ENCODE measurements at places on chromosomes 6 and 20.

- no peak for DNase-seq
Observed at GRCh38 chr20:23415959-23416583, 5.2 kb downstream of the NAPB start.

DNA sequence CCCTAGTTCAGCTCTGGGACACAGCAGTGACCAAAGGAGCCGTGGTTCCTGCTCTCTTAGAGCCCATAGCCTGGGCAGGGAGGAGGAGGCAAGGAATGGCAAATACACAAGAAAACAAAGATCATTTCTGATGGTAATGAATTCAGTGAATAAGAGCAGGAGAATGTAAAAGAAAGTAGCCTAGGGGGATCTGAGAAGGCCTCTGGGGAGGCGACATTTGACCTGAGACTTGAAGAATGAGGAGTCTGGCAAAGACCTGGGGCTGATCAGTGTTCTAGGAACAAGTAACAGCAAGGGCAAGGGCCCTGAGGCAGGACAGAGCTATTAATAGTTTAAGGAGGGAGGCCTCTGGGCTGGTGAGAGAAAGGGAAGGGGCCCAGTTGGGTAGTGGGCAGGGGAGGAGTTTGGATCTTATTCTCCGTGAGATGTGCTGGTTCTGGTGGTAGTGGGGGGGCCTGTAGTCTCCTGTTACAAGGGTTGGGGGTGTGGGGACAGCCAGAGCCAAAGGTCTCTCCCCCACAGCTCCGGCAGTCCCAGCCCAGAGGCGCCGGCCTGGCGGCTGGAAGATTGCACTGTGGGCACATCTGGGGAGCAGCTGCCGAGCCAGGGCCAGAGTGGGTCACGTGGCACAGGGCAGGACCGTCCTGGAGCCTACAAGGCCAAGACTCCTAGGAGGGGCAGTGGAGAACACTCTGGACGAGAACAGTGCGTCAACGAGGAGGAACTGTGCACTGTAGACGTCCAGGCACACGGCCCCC is 9.3 kb upstream of the ID1 start:
- DNase-seq: peak; percentile 63

DNA sequence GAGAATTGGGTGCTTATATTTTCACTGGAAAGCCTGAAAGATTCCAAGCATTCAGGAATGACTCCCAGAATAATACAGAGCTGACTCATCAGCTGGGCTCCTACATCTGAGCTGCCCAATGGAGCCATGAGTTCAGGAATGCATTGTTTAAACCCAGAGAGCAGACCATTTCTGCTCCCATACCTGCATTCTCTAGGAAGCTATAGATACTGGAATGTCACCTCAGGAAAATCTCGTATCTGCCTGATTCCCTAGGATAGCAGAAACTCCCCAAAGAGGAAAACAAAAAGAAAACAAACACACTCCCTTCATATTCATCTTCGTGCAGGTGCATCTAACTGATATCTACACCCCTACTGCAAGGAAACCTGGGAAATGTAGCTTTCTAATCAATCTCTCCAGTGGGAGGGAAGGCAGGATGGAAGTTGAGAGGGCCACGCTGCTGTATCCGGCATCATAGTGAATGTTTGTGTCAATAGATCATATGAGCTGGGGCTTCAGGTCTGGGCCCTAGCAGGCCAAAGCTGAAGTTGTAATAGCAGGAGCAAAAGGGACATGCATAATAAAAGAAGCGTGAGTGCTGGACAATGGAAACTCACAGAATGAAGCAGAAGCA is 8.2 kb upstream of the SLC2A12 start:
- no peak for DNase-seq

GRCh38 chr6:100633096-100633777 is 168.5 kb upstream of the SIM1 start:
- no peak for DNase-seq

DNA sequence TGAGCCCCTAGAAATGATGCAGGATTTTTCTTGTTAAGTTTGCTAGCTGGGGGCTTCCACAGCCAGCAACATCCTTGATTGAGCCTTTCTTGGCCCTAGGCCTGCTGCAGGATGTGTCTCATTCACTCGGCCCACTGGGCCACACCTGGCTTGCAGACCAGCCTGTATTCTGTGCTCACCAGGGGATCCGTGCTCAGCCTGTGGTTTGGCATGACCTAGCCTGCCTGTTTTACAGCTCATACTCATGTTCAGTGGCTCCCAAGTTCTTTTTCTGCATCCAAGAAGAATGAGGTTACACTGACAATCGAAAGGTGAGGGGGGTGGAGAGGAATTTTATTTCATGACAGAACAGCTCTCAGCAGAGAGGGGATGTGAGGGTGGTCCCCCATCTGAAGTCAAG is 263.4 kb downstream of the RIMS1 start:
- DNase-seq: no peak

DNA sequence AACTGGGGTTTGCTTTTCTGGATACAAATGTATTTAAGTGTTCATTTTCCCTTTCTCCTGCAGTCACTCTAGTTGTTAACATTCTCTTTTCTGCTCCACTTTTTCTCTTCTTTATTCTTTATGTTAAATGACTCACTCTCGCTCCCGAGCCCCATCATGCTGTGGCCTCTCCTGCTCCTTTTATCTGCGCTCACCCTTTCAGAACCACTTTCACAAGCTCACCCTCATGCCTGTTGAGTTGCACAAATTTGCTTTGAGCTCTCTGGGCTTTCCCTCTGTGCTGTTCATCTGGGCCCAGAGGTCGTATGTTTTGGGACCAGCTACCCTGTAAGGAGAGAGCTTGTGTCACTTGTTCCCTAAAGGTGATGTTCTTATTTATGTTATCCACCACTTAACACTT is 98.1 kb upstream of the ASCC3 start:
- DNase-seq: no peak

GRCh38 chr6:157756708-157757429 is 66.2 kb upstream of the SNX9 start:
- DNase-seq: peak; percentile 88

GRCh38 chr20:58039274-58040092 is 189.0 kb downstream of the ANKRD60 start:
- DNase-seq: no peak

- DNase-seq: no peak
Observed at GRCh38 chr6:56803594-56803993, 151.3 kb upstream of the BEND6 start.

- DNase-seq: no peak
Observed at GRCh38 chr6:36331381-36331780, 5.3 kb downstream of the BNIP5 start.

GRCh38 chr6:55293116-55293515 is 34.2 kb upstream of the GFRAL start:
- DNase-seq: no peak

DNA sequence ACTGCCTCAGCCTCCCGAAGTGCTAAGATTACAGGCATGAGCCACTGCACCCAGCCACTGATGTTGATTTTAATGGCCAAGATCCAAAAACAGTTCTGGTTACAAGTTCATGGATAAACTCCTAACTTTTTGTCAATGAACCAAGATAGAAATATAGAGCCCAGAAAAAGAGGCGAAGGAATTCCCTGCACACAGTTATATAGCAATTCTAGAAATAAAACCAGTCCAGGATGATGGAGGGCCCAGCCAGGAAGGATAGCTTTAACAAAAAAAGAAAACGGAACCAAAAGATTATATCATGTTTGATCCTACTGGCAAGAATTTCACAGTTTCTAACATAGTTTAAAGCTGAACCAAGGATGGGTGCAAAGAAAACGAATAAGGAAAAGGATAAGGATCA is 10.9 kb downstream of the EPB41L2 start:
- DNase-seq: no peak

GRCh38 chr20:50092436-50092835 is 20.5 kb downstream of the UBE2V1 start:
- no peak for DNase-seq

GRCh38 chr20:54037525-54037924 is 32.9 kb downstream of the BCAS1 start:
- no peak for DNase-seq

DNA sequence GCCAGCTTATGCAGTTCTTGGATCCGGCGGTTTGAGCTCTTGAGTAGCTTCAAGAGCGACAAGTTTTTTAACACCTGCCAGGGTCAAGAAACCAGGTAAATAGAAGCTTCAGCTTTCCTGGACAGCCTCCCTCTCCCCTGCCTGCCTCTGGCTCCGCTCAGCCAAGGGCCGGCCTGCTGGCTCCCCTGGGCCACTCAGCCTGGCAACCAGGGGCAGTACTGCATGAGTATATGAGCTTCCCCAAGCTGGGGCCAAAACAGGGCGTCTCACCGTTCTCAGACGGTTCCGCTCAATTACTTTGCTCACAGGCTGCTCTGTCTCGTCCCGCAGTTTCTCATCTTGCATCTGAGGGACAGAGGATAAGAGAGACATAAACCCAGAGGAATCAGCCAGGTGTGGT is 856 bp downstream of the TP53TG5 start:
- no peak for DNase-seq

- DNase-seq: no peak
Observed at GRCh38 chr6:41344876-41345275, 9.5 kb downstream of the NCR2 start.

DNA sequence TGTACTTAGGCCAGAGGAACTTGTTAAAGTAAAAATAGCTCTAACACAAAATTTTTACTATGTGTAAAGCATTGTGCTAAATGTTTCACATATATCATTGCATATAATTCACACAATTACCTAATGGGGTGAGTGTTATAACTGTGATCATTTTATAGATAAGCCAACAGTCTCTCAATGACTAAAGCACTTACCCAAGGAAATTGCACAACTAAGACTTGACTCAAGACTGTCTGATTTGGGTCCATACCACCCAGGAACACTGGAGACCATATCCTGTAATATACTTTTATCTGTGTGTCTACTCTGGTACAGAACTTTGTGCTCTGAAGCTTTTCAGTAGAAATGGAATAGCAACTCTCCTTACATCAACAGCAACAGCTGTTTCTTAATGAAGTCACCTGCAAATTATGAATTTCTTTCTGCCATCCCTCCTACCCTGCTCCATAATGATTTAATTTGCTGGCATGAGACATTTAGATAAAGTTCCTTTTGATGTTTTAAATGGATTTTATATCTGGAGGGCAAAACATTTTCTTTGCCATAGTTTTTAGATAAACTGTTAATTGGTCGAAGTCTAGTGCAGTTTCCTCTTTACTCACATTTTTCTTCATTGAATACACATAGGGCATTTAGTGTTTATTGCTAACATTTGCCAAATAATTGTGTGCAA is 47.5 kb downstream of the TSPYL4 start:
- DNase-seq: no peak

Data from posterior cingulate gyrus (tissue), 11 donors.